ENCODE measurements at places on chromosomes 1 and 21.
A peak's percentile ranks its signal among the peaks of the same experiment; 100 is the strongest.

DNA sequence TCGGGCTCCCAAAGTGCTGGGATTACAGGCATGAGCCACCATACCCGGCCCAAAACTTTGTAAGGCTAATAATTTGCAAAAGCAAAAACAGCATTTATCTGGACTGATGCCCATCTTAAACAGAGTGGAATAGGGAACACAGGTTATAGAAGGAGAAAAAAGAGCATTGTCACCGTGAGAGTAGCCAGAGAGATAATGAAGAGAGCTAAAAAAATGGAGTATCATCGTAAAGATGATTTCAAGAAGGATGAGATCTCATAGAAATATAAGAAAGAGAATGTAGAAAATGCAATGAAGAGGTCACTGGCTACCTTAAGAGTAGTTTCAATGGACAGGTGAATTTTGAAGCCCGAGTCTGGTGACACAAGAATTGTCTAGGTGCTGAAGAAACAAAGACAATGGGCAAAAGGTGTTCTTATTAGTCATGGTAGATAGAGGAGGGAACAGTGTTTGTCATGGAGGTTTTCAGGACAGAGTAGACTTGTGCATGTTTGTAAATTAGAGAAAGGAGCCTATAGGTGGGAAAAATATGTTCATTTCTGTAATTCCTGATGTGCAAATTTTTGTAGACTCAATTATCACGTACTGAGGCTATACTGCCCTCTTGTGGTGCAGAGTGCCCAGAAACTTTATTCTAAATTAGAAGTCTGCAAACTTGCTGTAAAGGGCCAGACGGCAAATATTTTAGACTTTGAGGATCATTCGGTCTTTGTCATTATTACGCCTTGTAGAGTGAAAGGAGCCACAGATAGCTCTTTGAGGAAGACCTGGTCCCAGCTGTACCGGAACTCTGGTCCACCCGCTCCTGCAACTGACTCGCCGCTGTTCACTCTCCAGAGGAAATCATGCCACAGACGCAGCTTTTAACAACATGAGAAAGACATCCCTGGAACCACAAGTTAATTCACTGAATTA is 8.1 kb upstream of the TMEM183A start:
- DNase-seq = peak; percentile 12

GRCh38 chr21:44534688-44535087 is 5.3 kb downstream of the KRTAP10-1 start:
- no peak for DNase-seq

- no peak for DNase-seq
Observed at GRCh38 chr1:9855186-9855585, 31.4 kb upstream of the CLSTN1 start.

- peak; percentile 60 for DNase-seq
Observed at GRCh38 chr1:210239349-210240111, 6.9 kb downstream of the SERTAD4 start.

- peak; percentile 28 for DNase-seq
Observed at GRCh38 chr1:117368116-117369108, 1.2 kb downstream of the MAN1A2 start.
